NCI-H774 (cell line): ENCODE measurements at places on chromosomes 3 and 15.
A peak's percentile ranks its signal among the peaks of the same experiment; 100 is the strongest.

DNA sequence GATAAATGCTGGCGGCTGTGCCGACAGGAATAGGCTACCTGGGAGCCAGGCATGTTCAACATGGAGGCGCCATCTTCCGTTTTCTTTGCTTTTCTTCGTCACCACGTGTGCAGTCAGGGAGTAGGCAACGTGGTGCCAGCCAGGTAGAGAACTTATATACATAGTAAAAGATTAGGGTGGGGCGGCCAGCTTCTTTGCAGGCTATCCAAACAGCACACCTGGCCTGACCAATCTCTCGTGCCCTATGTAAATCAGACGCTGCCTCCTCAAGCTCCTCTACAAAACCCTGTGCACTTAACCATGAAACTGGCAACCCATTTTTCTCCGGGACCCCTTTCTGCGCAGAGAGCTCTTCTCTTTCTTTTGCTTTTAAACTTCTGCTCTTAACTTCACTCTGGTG is 28.6 kb upstream of the OR5K4 start:
- no peak for DNase-seq

- DNase-seq: no peak
Observed at GRCh38 chr3:134428401-134428800, 54.2 kb upstream of the AMOTL2 start.

DNA sequence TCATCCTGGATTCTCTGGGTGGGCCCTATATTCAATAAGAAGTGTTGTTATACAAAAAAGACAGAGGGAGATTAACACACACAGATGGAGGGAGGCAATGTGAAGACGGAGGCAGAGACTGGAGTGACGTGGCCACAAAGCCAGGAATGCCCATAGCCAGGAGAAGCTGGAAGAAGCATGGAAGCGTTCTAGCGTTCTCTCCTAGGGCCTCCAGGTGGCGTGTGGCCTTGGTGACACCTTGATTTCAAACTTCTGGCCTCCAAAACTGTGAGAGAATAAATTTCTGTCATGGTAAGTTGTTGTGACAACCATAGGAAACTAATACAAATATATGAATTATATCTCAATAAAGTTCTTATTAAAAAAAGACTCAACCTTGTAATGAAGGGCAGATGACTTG is 21.3 kb downstream of the THBS1 start:
- no peak for DNase-seq

DNA sequence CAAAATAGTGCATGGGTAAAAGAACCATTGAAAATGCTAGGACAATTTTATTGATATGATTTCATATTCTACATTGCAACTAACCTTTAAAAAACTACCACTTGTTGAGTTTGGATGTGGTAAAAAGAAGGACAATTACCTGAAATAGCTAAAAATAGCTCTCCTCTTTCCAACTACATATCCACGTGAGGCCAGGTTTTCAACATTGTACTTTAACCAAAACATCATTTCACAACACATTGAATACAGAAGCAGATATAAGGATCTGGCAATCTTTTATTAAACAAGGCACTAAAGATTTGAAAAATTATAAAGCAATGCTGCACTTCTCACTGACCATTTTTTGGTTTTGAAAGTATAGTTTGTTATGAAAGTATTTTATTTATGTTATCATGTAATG is 28.1 kb upstream of the MRPL3 start:
- DNase-seq: no peak

DNA sequence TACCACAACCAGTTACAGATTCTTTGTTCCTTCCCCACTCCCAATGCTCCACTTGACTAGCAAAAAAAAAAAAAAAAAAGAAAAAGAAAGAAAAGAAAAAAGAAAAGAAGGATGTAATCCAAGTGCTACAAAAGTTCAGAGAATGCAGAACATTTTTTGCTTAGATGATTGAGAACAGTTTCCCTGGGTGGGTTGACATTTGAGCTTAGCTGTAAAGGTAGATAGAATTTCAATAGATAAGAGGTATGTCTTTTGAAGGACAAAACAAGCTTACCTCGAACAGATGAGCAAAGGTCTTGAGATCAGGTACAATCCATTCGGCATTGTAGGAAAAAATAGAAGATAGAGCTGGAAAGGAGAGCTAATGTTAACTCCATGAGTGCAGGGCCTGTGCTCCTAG is 344.6 kb upstream of the NECTIN3 start:
- DNase-seq: no peak

GRCh38 chr3:68256635-68257223 is 602.3 kb upstream of the SUCLG2 start:
- no peak for DNase-seq

- DNase-seq: peak; percentile 90
Observed at GRCh38 chr3:193572426-193572908, 17.8 kb upstream of the ATP13A4 start.

- no peak for DNase-seq
Observed at GRCh38 chr3:60308808-60309207, 942.4 kb downstream of the FHIT start.

DNA sequence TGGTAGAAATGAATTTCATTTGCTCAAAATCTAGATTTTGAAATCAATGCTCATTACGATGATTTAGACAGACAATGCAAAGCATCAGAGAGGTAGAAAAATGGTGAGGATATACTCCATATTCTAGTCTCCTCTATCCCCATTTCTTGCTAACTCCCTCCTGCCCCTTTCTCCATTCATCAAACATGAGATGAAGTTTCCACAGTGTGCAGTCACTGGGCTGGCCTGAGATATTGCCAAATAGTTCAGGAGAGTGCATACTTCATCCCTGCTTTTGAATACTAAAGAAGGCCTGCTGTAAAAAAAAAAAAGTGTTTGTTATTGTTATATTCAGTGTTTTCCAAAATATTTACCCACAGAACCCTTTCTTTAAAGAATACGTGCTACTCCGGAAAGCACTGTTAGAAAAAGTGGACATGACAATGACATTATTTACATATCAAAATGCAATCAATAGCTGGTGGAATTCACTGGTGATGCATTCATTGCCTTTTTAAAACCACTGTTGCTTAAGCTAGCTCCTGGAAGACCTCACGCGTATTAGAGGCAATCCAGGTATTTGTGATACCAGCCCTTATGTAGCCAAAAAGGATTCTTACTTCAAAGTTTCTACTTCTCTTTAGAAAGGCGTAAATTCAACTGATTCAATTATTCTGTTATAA is 247.6 kb upstream of the SOX2 start:
- no peak for DNase-seq

- no peak for DNase-seq
Observed at GRCh38 chr3:67033079-67033478, 35.0 kb downstream of the KBTBD8 start.

GRCh38 chr15:80106051-80106450 is 46.6 kb downstream of the ZFAND6 start:
- no peak for DNase-seq

DNA sequence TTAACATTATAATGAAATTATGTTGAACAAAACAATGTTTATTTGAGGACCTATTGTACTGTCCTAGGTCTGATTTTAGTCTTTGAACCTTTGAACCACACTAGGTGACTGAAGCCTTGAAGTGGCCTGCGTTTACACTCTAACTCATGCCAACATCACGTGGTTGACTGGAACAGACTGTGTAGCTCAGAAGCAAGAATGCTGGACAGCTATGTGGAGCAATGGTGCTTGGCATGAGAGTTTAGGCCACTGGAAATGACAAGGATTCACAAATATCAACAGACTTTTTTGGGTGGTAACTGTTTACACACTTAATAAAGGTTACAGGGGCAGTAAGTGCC is 391.5 kb downstream of the RAP2B start:
- no peak for DNase-seq

GRCh38 chr15:26615188-26615926 is 157.5 kb downstream of the GABRB3 start:
- no peak for DNase-seq

- DNase-seq: no peak
Observed at GRCh38 chr3:66224220-66224619, 3.4 kb downstream of the SLC25A26 start.

DNA sequence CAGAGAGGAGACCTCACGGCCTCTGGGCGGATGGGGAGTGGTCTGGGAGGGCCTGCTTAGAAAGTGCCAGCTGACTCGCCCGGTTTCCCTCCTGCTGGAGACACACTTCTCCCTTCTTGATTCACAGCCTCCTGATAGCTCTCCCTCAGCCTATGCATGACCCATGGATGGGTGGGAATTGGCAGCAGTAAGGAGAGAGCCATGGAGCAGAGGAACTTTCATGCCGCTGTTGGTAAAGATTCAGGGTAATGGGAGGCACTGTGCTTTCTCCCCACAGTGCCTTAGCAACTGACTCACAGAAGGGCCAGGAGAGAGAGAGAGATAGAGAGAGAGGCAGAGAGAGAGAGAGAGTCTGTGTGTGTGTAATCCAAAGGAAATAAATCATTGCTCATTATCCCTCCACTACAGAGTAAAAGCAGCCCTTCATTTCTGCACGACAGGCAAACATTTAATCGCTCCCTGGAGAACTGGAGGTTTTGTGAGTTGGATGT is 82.8 kb downstream of the SEMA5B start:
- DNase-seq: no peak
